PC-9 (cell line): ENCODE measurements at places on chromosomes 7 and 10. TPM values are rescaled to one million over a fixed set of nuclear protein-coding genes. Genes with fewer than 3 reads are reported as not detected.

Gene NKX6-2
- total RNA-seq, result not detected in 2 replicates

Gene SPDYE6
- not detected in 2 replicates for total RNA-seq

Gene ZYX
- 145 and 167 TPM in 2 replicates for total RNA-seq

Gene GPR15LG
- total RNA-seq, result not detected in 2 replicates

Gene PLCE1
- 14.8 and 15.2 TPM in 2 replicates for total RNA-seq

Gene TSPAN13
- 26.5 and 31.1 TPM in 2 replicates for total RNA-seq

Gene GALNT11
- 26.3 and 28.8 TPM in 2 replicates for total RNA-seq

Gene GATAD1
- 39.4 and 41.7 TPM in 2 replicates for total RNA-seq

Gene MAT1A
- total RNA-seq, result not detected in 2 replicates

Gene ZNF467
- total RNA-seq, result 6.6 and 10.3 TPM in 2 replicates

Gene BCL7B
- total RNA-seq, result 57.1 and 70.4 TPM in 2 replicates

Gene COBL
- total RNA-seq, result 49.4 and 51.4 TPM in 2 replicates

Gene MYPN
- total RNA-seq, result 3.9 and 4.1 TPM in 2 replicates

Gene CALCR
- not detected in 2 replicates for total RNA-seq

Gene C10orf90
- 0.59 TPM in 1 of 2 replicates, not detected in the other for total RNA-seq

Gene AKR1D1
- total RNA-seq, result not detected in 2 replicates

Gene CYP26C1
- total RNA-seq, result 0.46 and 0.60 TPM in 2 replicates

Gene CTNNA3
- not detected in 2 replicates for total RNA-seq

Gene NUDT13
- total RNA-seq, result 5.2 TPM in 2 replicates

Gene IFIT1B
- total RNA-seq, result not detected in 2 replicates

Gene EMX2
- total RNA-seq, result not detected in 2 replicates
